Left ventricle myocardium inferior (tissue), 1 donor: ENCODE measurements at places on chromosomes 6 and 20. TPM values are rescaled to one million over a fixed set of nuclear protein-coding genes. Genes with fewer than 3 reads are reported as not detected.

GRCh38 chr6:37699887-37700619 is 2.4 kb upstream of the MDGA1 start:
- H3K27ac ChIP-seq: no peak overlapping the region
- no peaks in the 10 kb centered on the region for H3K36me3 ChIP-seq
- no peak for DNase-seq
- H3K4me3 ChIP-seq: no peak overlapping the region
- H3K4me1 ChIP-seq: peaks cover 43% of the 10 kb centered on the region

GRCh38 chr20:25706793-25707192 is 10.1 kb upstream of the ZNF337 start:
- no peak for DNase-seq
- H3K4me1 ChIP-seq: no peaks in the 10 kb centered on the region
- no peak overlapping the region for H3K4me3 ChIP-seq
- H3K27me3 ChIP-seq: no peaks in the 10 kb centered on the region

DNA sequence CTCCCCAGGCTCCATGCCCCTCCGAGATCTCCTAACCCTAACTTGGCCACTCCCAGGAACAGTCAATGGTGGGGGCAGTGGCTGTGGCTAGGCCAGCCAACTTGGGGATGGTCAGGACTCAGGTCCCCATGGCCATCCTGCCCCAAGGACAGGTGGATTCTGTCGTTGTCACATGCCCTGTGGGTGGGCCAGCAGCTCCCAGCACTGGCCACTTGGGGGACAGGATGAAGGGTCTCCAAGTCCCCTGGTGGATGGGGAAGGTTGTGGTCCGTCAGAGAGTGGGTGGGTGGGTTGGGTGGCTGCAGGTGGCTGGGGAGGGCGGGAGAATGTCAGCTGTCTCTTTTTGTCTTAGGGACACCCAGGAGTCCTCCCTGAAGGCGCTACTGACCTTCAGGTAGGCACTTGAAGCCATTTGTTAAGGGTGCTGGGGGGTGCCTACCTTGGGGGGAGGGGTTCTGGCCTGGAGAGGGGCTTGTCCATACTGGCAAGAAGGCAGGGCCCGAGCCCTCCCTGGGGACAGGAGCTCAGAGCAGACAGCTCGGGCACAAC is 5.5 kb downstream of the COL9A3 start:
- no peak overlapping the region for H3K27ac ChIP-seq
- H3K36me3 ChIP-seq: no peaks in the 10 kb centered on the region
- no peak overlapping the region for H3K4me3 ChIP-seq

DNA sequence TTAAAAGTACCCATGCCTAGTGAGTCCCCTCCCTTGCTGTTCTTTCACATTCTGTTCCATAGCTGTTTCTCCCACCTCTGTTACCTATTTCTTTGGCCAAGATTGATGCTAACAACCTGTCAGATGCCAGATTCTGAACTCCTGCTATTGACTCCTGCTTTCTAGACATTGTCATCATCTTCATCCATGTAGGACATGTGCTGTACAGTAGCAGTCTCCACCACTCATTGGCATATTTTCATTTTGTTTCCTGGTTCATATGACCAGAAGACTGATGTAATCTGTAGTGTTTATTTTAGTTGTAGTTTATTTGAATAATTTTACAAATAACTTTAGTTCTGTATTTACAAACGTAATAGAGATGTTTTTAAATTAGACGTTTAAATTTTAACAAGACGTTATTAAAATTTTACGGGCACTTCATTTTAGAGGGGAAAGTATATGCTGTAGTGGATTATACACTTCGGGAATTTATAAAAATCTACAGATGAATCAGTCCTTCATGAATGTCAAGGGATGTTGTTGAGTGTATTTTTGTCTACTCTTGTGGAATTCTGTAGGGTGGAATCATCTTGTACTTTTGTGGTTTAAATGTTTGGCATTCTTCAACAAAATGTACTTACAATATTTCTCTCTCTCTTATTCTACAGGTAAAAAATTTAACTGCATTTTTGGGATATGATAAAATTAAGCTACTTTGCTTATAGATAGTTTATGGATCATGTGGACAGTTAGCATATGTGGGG is 34.1 kb downstream of the TRMT11 start:
- no peaks in the 10 kb centered on the region for H3K27me3 ChIP-seq
- no peak overlapping the region for H3K4me3 ChIP-seq
- no peak overlapping the region for H3K27ac ChIP-seq
- peaks cover 73% of the 10 kb centered on the region for H3K36me3 ChIP-seq

- no peak for DNase-seq
- H3K27me3 ChIP-seq: no peaks in the 10 kb centered on the region
- H3K4me3 ChIP-seq: no peak overlapping the region
- H3K27ac ChIP-seq: no peak overlapping the region
- H3K4me1 ChIP-seq: peaks cover 27% of the 10 kb centered on the region
Measured at GRCh38 chr6:34233867-34234266, 2.8 kb upstream of the HMGA1 start.

GRCh38 chr6:88750936-88751335 is 212.5 kb downstream of the RNGTT start:
- no peaks in the 10 kb centered on the region for H3K27me3 ChIP-seq
- H3K27ac ChIP-seq: no peak overlapping the region
- DNase-seq: no peak
- H3K4me1 ChIP-seq: no peaks in the 10 kb centered on the region

- DNase-seq: no peak
- no peak overlapping the region for H3K4me3 ChIP-seq
- no peak overlapping the region for H3K27ac ChIP-seq
- H3K36me3 ChIP-seq: no peaks in the 10 kb centered on the region
- H3K4me1 ChIP-seq: no peaks in the 10 kb centered on the region
Measured at GRCh38 chr6:124200661-124201060, 397.0 kb downstream of the NKAIN2 start.

- H3K4me3 ChIP-seq: no peak overlapping the region
- H3K4me1 ChIP-seq: peaks cover 13% of the 10 kb centered on the region
- H3K27me3 ChIP-seq: peaks cover 78% of the 10 kb centered on the region
- H3K27ac ChIP-seq: no peak overlapping the region
- no peaks in the 10 kb centered on the region for H3K36me3 ChIP-seq
Measured at GRCh38 chr6:41467061-41467460, 79.1 kb upstream of the FOXP4 start.

GRCh38 chr6:131917318-131917717 is 33.9 kb downstream of the CCN2 start:
- DNase-seq: no peak
- no peaks in the 10 kb centered on the region for H3K4me1 ChIP-seq
- H3K4me3 ChIP-seq: no peak overlapping the region
- H3K27me3 ChIP-seq: peaks cover 26% of the 10 kb centered on the region

DNA sequence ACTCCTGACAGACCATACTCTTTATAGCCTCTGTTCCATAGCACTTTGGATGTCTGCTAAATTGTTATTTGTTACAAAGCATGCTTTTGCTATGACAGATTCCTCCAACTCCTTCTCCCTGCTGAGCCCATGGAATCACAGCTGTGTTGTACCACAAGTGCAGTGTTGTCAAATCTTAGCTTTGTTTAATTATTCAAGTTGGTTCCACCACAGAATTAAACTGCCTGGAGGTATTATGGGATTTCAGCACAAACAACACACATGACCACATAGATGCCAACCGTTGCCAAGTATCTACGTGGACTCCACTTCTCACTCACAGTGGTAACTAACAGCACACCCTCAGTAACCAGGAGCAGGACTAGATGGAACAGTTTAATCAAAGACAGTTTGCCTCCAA is 32.7 kb upstream of the MARCKS start:
- no peaks in the 10 kb centered on the region for H3K27me3 ChIP-seq
- DNase-seq: no peak
- peaks cover 24% of the 10 kb centered on the region for H3K4me1 ChIP-seq
- H3K36me3 ChIP-seq: no peaks in the 10 kb centered on the region
- peak overlapping the region; percentile 68 for H3K27ac ChIP-seq

- no peak for DNase-seq
- no peak overlapping the region for H3K4me3 ChIP-seq
- H3K36me3 ChIP-seq: no peaks in the 10 kb centered on the region
- no peaks in the 10 kb centered on the region for H3K4me1 ChIP-seq
- peaks cover 33% of the 10 kb centered on the region for H3K27me3 ChIP-seq
Measured at GRCh38 chr6:90656325-90656724, 69.5 kb upstream of the MAP3K7 start.

DNA sequence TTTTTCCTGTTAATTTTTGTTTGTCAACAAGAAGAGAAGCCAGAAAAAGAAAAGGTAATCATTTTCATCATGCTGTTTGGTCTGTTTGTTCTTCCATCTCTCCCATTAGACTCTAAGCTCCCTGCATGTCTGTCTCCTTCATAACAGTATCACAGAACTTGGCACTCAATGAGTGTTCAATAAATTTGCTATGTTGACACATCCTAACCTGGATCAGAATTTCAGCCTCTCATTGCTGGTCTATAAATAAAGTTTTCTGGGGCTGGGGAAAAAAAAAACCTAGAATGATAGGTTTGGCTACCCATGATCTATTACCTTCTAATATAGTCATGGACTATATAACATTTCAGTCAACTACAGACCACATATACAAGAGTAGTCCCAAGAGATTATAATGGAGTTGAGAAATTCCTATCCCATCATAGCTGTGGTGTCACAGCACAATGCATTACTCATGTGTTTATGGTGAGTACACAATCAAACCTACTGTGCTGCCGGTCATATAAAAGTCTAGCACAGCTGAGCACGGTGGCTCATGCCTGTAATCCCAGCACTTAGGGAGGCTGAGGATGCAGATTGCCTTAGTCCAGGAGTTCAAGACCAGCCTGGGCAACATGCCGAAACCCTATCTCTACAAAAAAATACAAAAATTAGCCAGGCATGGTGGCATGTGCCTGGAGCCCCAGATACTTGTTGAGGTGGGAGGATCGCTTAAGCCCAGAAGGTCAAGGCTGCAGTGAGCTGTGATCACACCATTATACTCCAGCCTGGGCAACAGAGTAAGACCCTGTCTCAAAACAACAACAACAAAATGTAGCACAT is 5.9 kb downstream of the NUDT3 start:
- peaks cover 88% of the 10 kb centered on the region for H3K4me1 ChIP-seq
- no peaks in the 10 kb centered on the region for H3K36me3 ChIP-seq
- H3K27me3 ChIP-seq: no peaks in the 10 kb centered on the region
- no peak overlapping the region for H3K4me3 ChIP-seq
- DNase-seq: no peak

DNA sequence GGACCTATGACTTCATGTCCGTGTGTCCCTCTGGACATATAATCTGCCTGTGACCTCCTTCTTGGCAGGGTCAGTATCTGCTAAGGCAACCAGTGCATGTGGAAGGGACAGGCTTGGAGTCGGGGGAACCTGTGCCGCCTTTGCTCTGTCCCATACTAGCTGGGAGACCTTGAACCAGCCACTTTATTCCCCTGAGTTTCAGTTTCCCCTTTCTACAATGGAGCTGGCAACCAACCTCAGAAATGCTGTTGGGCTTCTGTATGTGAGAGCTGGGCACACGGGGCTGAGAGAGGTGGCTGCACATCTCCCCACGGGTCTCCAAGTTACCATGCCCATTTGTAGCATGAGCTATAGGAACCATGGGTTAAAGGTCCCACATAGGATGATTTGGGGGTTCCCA is 53.8 kb downstream of the CD40 start:
- H3K4me3 ChIP-seq: no peak overlapping the region
- peaks cover 8% of the 10 kb centered on the region for H3K4me1 ChIP-seq
- H3K27me3 ChIP-seq: peaks cover 93% of the 10 kb centered on the region
- H3K36me3 ChIP-seq: no peaks in the 10 kb centered on the region

DNA sequence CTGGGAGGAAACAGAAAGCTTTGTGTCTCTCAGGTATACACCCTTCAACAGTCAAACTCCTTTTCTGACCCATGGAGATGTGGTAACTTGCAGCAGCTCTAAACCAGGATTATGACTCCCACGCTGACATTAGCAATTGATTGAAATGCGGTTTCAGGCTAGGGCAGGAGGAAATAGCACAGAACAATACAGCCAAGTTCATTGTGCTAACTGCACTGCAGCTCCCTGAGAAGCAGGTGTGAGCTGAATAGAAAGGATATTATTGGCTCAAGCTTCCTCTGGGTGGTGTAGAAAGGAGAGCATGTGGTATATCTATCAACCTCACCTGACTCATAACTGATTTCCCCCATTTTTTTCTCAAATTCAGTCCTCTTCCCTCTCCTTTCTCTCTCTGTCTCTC is 612.3 kb upstream of the BTBD3 start:
- H3K27ac ChIP-seq: no peak overlapping the region
- no peaks in the 10 kb centered on the region for H3K4me1 ChIP-seq
- no peak overlapping the region for H3K4me3 ChIP-seq
- H3K27me3 ChIP-seq: no peaks in the 10 kb centered on the region
- no peaks in the 10 kb centered on the region for H3K36me3 ChIP-seq

GRCh38 chr6:149211046-149211571 is 106.4 kb upstream of the TAB2 start:
- H3K4me3 ChIP-seq: no peak overlapping the region
- no peaks in the 10 kb centered on the region for H3K36me3 ChIP-seq
- no peaks in the 10 kb centered on the region for H3K4me1 ChIP-seq
- no peak overlapping the region for H3K27ac ChIP-seq

DNA sequence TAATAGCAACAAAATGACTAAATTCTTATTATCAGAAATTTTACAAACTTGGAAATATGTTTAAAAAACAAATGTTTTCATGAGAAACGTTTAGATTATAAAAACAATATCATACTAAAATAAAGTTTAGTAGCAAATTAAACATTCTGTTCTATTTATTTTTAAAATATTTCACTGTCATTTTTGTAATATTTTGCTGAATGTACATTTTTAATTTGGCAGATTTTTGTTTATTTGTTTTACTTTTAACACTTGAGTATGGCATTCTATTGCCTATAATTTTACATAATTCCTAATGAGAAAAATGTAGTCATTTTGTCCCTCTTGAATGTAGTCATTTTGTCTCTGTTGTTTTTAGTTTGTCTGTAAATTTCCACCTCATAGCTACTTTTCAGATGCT is 1400.2 kb downstream of the GRIK2 start:
- DNase-seq: no peak
- H3K4me1 ChIP-seq: no peaks in the 10 kb centered on the region
- H3K4me3 ChIP-seq: no peak overlapping the region
- no peak overlapping the region for H3K27ac ChIP-seq
- H3K36me3 ChIP-seq: no peaks in the 10 kb centered on the region

- no peak overlapping the region for H3K4me3 ChIP-seq
- DNase-seq: no peak
- no peaks in the 10 kb centered on the region for H3K36me3 ChIP-seq
- H3K27me3 ChIP-seq: no peaks in the 10 kb centered on the region
Measured at GRCh38 chr6:12977206-12977605, 260.6 kb downstream of the PHACTR1 start.

BCAS4 gene
- 2.1 TPM for total RNA-seq

HLA-DQB2 gene
- total RNA-seq: 1.9 TPM

CGA gene
- total RNA-seq: not detected

BACH2 gene
- 1.5 TPM for total RNA-seq

HSPA1L gene
- 2.2 TPM for total RNA-seq

CLVS2 gene
- total RNA-seq: 0.05 TPM
